ENCODE measurements at places on chromosomes 11 and 22.

GRCh38 chr22:47203554-47203991 is 441.1 kb downstream of the TBC1D22A start:
- DNase-seq = no peak

- DNase-seq = no peak
These were observed 103.6 kb downstream of the TRIM29 start for GRCh38 chr11:120034176-120034875.

GRCh38 chr11:11068113-11068512 is 210.3 kb upstream of the ZBED5 start:
- DNase-seq = no peak

GRCh38 chr11:45343444-45343843 is 57.3 kb upstream of the SYT13 start:
- no peak for DNase-seq

DNA sequence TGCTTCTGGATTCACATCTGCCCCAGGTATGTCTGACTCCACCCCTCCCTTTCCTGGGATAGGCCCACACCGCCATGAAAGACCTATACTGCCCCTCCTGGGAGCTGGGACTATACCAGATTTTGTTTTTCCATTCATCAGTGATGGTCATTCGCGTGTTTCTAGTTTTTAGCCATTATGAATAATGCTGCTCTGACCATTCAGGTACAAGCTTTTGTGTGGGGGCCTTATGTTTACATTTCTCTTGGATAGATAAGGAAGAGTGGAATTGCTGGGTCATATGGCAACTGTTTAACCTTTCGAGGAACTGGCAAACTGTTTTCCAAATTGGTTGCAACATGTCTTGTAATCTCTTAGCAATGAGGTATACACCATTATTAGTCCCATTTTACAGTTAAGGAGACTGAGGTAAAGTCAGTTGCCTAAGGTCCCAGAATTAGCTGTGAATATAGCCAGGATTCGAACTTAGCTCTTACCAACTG is 1.2 kb upstream of the TBC1D10A start:
- DNase-seq = peak; percentile 56

DNA sequence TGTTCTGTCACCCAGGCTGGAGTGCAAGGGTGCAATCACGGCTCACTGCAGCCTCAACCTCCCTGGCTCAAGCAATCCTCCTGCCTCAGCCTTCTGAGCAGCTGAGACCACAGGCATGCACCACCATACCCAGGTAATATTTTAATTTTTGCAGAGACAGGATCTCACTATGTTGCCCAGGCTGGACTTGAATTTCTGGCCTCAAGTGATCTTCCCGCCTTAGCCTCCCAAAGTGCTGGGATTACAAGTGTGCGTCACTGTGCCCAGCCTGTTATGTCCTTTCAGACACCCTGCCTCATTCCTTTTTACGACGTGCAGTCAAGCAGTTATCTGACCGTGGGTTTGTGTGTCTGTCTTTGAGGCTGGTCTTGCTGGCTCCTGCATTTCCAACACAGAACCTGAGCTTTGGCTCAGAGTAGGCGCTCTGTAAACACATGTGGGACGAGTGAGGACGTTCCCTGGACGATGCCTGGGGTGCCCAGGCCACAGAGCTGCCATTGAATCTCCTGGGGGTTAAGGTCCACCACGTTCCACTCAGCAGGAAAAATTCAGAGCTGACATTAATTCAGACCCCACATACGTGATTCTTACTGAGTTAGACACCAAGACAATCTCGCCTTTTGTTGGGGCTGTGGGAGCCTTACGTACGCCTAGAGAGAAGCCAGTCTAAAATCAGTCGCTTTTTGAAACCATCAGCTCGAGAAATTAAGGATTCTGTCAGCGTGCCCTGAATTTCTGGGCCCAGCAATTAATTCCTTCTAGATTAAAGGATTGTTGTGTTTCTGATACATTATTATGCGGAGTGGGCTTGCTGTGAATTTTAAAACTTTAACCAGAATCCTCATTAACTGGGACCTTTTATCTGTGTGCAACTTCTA is 21.5 kb upstream of the EMID1 start:
- DNase-seq = no peak

DNA sequence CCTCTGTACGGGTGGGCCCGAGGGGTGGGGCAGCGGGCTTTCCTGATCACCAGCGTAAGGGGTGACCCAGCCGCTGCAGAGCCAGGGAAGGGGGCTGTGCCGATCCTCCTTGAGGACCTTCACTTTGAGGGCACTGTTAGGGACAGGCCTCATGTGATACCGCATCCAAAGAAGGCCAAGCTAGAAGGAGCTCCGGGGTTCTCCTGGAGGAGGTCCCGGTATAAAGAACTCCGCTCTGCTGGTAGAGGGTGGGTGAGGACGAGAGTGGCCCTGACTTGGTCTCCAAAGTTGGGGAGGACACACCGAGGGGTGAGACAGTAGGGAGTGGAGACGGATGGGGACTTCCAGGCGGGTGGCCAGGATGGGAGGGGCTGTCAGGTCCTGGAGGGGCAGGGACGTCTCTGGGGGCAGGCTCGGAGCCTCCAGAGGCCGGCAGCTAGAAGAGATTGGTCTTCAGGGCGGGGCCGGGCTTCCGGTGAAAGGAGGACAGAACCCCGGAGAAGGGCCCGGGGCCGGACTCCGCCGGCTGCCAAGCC is 4.6 kb downstream of the PHOX2A start:
- no peak for DNase-seq

DNA sequence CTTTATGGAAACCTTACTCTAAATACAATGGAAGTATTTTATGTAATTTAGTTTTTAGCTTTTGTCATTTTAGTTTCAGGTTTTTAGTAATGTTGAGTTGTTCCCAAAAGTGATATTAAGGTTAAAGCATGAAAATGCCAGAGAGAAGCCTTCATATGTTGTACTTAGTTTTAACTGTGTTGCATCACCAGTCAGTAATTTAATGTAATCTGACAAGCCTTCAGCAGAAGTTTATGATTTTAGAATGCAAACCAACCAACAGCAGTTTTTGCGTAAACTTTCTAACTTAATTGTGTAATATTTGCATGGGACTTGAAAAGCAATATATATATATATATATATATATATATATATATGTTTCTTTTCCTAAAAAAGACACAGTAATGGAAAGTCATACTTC is 110.6 kb downstream of the MSANTD4 start:
- no peak for DNase-seq

GRCh38 chr11:62497132-62497801 is 49.3 kb downstream of the AHNAK start:
- DNase-seq = peak; percentile 98

- no peak for DNase-seq
These were observed 4.7 kb downstream of the PEX26 start for GRCh38 chr22:18082467-18082866.

DNA sequence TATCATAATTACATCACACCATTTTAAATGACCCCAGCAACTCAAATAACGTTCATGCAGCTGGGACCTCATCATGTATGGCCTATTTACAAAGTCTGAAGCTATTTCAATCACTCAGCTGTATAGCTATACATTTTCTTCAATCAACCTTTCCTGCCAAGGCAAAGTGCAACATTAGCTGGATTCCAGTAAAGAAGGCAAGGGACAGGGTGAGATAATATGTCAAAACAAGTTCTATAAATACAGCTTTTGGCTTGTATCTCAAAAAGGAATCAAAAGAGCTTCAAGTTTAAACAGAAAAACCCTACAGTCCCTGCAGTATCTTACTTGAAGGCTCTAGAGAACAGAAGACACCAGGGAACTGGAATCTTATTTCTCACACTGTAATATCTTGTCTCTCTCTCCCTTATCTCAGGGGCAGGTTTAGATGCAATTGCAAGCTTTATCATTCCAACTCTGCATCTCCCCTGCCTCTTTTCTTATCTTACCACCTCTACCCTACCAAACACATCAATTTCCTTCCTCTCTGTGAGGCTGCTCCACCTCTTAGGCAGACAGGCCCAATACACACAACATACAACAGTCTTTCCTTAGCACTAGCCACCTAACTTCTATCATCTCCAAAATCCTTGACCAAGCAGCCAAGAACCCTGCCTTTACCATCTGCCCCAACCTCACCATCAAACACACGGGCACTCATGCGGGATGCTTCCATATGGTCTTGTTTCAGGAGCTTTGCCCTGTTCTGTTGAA is 34.5 kb downstream of the CELF1 start:
- DNase-seq = no peak

- no peak for DNase-seq
These were observed 22.2 kb upstream of the CTSD start for GRCh38 chr11:1785749-1786413.

- no peak for DNase-seq
These were observed 105.7 kb upstream of the TMEM45B start for GRCh38 chr11:129709801-129710398.

- DNase-seq = no peak
These were observed 18.8 kb downstream of the APOL2 start for GRCh38 chr22:36220451-36220921.

GRCh38 chr11:133896028-133896427 is 50.7 kb upstream of the SPATA19 start:
- DNase-seq = no peak

- DNase-seq = no peak
These were observed 865.1 kb upstream of the CNTN5 start for GRCh38 chr11:98155696-98156095.

- peak; percentile 83 for DNase-seq
These were observed 11.6 kb downstream of the PISD start for GRCh38 chr22:31650391-31650790.

DNA sequence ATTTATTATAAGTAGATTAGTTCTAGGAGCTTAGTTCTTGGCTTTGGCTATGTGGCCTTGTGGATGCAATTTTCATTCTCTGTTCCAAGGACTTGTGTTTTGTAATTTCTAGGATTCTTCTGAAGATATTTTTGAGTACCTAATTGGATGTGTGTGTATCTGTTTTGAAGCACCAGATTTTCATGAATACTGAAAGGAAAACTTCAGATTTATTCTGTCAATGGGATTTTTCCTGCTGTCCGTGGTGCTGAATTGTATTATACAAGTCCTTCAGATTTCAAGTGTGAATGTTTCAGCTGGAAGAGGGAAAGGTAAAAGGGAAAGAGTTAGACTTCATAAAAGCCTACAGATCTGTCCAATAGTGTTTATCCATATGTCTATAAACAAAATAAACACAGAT is 18.2 kb upstream of the SYN3 start:
- DNase-seq = peak; percentile 16

- DNase-seq = peak; percentile 69
These were observed 17.5 kb downstream of the RELT start for GRCh38 chr11:73393479-73394415.

GRCh38 chr11:69489031-69489745 is 7.7 kb downstream of the LINC01488 start:
- no peak for DNase-seq

- DNase-seq = peak; percentile 44
These were observed 17.0 kb upstream of the IL2RB start for GRCh38 chr22:37166675-37167066.

DNA sequence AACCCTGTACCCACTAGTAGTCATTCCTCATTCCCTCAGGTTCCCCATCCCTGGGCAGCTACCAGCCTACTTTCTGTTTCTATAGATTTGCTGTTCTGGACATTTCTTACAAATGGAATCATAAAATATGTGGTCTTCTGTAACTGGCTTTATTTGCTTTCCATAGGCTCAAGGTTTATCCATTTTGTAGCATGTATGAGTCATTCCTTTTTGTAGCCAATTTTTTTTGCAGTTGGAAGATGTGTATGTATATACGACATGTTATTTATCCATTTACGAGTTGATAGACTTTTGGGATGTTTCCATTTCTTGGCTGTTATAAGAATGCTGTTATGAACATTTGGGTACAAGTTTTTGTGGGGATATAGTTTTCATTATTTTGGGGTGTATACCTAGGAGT is 130.6 kb downstream of the WNT11 start:
- DNase-seq = no peak

GRCh38 chr22:48579043-48579927 is 1248.4 kb downstream of the BRD1 start:
- DNase-seq = no peak

DNA sequence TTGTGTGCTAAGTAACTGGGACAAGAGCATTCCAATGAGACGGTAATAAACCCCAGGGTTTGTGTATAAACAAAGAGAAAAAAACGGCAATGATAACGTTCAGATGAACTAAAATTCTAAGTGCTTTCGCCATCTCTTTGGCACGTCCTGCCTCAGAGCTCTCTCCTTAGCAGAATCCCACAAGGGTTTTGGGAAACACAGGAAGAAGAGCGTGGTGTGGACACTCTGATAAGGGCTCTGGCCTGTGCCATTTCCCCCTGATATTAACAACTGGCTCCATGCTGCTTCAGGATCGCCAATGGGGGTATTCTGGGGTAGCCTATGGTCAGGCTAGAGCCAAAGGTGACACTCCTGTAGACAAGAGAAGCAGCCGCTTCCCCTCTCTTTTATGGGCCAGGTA is 18.4 kb downstream of the ABCC8 start:
- DNase-seq = no peak

DNA sequence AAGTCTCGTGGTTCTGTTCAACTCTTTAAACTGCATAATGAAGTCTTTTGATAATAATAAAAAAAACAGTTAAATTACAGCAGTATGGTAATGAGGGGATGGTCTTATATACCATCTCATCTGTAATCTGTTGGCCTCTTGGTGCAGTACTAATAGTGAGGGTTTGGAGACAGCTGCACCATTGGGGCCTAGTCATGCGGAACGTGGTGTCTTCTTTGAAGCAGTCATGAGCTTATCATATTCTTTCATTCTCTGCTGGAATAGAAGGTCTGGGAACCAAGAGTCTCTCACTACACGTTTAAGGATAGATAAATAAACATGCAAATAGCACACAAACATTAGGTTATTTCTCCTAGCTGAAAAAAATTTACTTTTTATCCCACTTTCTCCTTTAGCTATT is 40.9 kb upstream of the OR9Q1 start:
- DNase-seq = no peak

DNA sequence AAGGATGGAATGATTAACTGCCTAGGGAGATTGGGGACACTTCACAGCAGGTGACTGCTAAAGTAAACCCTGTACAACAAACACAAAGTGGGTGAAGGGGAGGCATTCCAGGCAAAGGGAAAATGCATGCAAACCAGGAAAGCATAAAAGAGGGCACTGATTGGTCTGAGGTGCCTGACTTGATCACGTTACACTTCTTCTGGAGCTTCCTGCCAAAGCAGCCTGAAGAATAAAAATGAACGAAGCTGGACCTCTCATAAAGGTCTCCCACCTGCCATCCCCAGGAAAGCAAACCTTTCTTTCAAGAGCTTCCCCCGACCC is 46.7 kb upstream of the SCUBE2 start:
- DNase-seq = no peak

DNA sequence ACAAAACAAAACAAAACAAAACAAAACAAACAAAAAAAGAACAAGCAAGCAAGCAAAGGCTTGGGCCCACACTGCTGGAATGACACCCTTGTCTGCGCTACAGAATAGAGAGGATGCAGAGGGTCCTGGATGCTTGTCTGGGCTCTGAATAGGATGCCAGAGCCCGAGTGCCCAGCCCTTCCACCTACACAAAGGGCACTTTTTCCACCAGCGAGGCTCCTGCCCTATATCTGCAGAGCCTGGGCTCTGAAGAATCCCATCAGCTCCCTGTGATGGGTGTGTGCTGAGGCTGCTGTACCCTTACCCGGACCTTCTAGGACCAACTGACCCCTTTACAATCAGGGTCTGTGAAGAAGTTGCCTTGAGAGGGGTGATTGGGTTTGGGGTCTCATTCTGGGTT is 221.2 kb downstream of the DSCAML1 start:
- DNase-seq = no peak

Measured in bronchial epithelial cell (primary cell).